Aorta (tissue), 5 donors: ENCODE measurements at places on chromosomes 7 and 10. TPM values are rescaled to one million over a fixed set of nuclear protein-coding genes. Genes with fewer than 3 reads are reported as not detected.

- DNase-seq, result no peak
Measured at GRCh38 chr7:3882782-3883181, 581.7 kb downstream of the SDK1 start.

DNA sequence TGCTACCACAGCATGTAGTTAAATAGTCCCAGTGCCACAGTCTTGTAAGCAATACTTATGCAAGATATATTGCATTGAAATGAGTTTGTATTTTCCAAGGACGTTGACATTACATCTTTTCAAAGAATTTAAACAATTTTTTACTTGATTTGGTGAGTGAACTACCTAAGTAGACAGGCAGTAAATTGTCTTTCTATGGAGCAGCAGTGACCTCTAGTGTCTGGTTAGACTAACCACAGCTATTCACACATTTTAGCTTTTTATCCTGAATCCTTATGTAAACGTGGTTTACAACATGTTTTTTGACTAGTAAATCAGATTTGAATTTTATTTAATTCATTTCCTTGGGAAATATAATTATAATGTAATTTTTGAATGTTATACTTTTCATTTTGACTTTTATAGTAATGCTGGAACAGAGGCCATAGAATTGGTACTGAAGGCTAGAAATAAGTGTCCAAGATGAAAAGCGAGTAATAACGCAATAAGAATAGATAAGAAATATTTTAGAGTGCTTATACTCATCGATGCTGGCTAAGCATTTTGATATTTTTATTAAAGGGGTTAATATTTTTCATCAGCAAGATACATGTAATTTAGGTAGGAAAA, 5.6 kb downstream of the LRRTM3 start:
- no peak for DNase-seq

GRCh38 chr10:20677340-20677739, 219.8 kb downstream of the NEBL start:
- no peak for DNase-seq

- no peak for DNase-seq
Measured at GRCh38 chr7:73618538-73618937, 5.8 kb downstream of the MLXIPL start.

- no peak for DNase-seq
Measured at GRCh38 chr7:124162667-124163066, 129.8 kb upstream of the TMEM229A start.

- DNase-seq, result no peak
Measured at GRCh38 chr7:86926732-86927131, 132.7 kb downstream of the ELAPOR2 start.

Gene EN2
- not detected for total RNA-seq

Gene MASTL
- total RNA-seq, result 7.7 TPM

Gene SEMA4G
- total RNA-seq, result 4.2 TPM
